ENCODE measurements at places on chromosomes 12 and 14. TPM values are rescaled to one million over a fixed set of nuclear protein-coding genes. Genes with fewer than 3 reads are reported as not detected.
A peak's percentile ranks its signal among the peaks of the same experiment; 100 is the strongest.

DNA sequence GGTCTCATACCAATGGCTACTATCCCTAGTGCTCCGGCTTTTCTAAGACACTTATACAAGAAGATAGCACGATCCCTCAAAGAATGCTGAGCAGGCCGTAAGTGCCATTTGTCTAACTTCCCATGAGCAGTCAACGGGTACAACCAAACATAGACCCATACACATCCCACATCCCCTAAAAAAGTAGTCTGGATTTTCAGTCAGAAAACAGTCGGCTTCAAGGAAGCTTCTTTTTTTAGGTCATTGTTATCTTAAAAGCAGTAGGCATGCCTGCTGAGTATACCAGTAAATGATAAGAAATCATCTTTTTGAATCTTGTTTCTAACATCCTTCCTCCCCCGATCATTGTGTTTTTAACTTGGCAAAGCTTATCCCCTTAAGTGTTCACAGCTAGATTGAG, 19.8 kb downstream of the OSBPL8 start:
- H3K27me3 ChIP-seq = no peaks in the 10 kb centered on the region
- H3K36me3 ChIP-seq = no peaks in the 10 kb centered on the region
- H3K27ac ChIP-seq = peak overlapping the region; percentile 84
- no peak overlapping the region for H3K4me3 ChIP-seq
- no peak for DNase-seq
- H3K4me1 ChIP-seq = peaks cover 12% of the 10 kb centered on the region

The RPL10L gene
- not detected for total RNA-seq

DNA sequence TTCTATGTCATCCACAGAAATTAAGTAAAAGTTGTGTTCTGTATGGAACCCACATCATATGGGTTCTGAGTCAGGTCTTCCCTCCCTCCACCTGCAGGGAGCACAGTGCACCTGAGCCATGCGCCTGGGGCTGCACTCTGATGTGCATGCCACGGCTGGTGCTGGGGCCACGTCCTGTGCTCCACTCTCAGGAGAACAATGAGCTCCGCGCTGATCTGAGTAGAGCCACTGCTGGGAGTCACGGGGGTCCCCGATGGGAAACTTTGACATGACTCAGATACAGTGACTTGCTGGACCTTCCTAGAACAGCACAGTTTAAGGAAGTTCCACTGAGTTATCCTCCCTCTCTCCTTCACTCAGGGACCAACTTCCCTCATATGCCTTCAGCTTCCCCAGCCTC, 683.4 kb downstream of the TMEM121 start:
- H3K27ac ChIP-seq = no peak overlapping the region
- H3K4me1 ChIP-seq = no peaks in the 10 kb centered on the region
- H3K36me3 ChIP-seq = peaks cover 6% of the 10 kb centered on the region
- no peak for DNase-seq
- H3K4me3 ChIP-seq = no peak overlapping the region
- H3K27me3 ChIP-seq = peaks cover 4% of the 10 kb centered on the region

The EIF4B gene
- total RNA-seq = 629 TPM

- H3K27ac ChIP-seq = no peak overlapping the region
- no peak overlapping the region for H3K4me3 ChIP-seq
- no peak for DNase-seq
These were observed 226.7 kb downstream of the VRK1 start for GRCh38 chr14:97023871-97024270.

GRCh38 chr12:109191621-109192250, 75.3 kb downstream of the ACACB start:
- H3K27me3 ChIP-seq = peaks cover 2% of the 10 kb centered on the region
- DNase-seq = no peak
- no peak overlapping the region for H3K27ac ChIP-seq
- no peaks in the 10 kb centered on the region for H3K36me3 ChIP-seq
- no peaks in the 10 kb centered on the region for H3K4me1 ChIP-seq

GRCh38 chr14:92143309-92143708, 21.5 kb downstream of the CPSF2 start:
- no peak for DNase-seq
- H3K4me1 ChIP-seq = no peaks in the 10 kb centered on the region
- no peaks in the 10 kb centered on the region for H3K27me3 ChIP-seq
- H3K36me3 ChIP-seq = peaks cover 22% of the 10 kb centered on the region
- H3K4me3 ChIP-seq = no peak overlapping the region

The ERP27 gene
- 0.46 TPM for total RNA-seq

DNA sequence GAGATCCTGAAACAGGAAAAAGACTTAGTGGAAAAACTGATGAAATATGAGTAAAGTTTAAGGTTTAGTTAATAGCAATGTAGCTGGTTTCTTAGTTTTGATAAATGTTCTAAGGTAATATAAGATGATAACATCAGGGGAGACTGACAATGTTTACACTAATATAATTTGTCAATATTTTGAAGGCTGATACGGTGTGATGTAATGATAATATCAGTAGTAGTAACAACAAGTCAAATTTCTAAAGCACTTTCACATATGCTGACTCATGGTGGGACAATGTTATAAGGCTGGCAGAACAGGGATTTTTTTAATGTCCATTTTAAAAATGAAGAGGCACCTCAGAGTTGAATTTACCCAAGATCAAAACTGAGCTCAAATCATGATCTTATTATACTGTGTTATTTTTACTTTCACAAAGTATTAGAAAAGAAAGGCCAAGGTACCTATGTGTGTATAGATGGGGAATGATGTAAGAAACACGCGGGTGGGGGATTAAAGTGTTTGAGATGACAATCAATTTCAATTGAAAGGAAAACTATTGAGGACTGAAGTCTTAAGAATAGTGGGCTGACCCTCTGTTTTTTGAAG, 2.4 kb upstream of the FLRT2 start:
- H3K27ac ChIP-seq = no peak overlapping the region
- no peak for DNase-seq

The CLEC2D gene
- 18.9 TPM for total RNA-seq

- H3K4me3 ChIP-seq = no peak overlapping the region
- H3K27ac ChIP-seq = no peak overlapping the region
- no peaks in the 10 kb centered on the region for H3K36me3 ChIP-seq
- no peaks in the 10 kb centered on the region for H3K27me3 ChIP-seq
- no peak for DNase-seq
These were observed 30.3 kb downstream of the PDE3A start for GRCh38 chr12:20398686-20399085.

The IGF1 gene
- total RNA-seq = 3.4 TPM

The GNPNAT1 gene
- total RNA-seq = 12.0 TPM

DNA sequence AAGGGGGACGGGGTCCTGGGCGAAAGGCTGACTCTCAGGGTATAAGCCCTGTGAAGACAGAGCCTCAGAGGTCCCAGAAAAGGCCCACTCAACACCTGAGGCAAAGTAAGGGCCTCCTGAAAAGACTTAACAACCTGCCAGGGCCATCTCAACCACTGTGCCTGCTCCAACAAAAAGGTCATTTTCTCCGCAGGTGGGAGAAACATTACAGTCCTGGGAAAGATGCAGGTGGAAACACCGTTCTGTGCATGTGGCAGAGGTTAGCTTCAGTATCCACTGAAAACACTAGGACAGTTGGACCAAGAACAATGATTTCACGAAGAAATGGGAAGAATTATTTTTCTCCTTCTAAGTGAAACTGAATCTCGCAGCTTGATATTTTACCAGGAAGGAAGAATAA, 50.9 kb downstream of the CCDC88C start:
- peaks cover 38% of the 10 kb centered on the region for H3K4me1 ChIP-seq
- H3K36me3 ChIP-seq = no peaks in the 10 kb centered on the region
- peak overlapping the region; percentile 42 for H3K27ac ChIP-seq
- H3K4me3 ChIP-seq = no peak overlapping the region
- H3K27me3 ChIP-seq = peaks cover 4% of the 10 kb centered on the region
- DNase-seq = no peak

GRCh38 chr12:113762155-113762881, 203.8 kb downstream of the RBM19 start:
- H3K27ac ChIP-seq = no peak overlapping the region
- peaks cover 6% of the 10 kb centered on the region for H3K27me3 ChIP-seq
- H3K4me3 ChIP-seq = no peak overlapping the region
- no peaks in the 10 kb centered on the region for H3K36me3 ChIP-seq
- DNase-seq = no peak
- H3K4me1 ChIP-seq = no peaks in the 10 kb centered on the region

DNA sequence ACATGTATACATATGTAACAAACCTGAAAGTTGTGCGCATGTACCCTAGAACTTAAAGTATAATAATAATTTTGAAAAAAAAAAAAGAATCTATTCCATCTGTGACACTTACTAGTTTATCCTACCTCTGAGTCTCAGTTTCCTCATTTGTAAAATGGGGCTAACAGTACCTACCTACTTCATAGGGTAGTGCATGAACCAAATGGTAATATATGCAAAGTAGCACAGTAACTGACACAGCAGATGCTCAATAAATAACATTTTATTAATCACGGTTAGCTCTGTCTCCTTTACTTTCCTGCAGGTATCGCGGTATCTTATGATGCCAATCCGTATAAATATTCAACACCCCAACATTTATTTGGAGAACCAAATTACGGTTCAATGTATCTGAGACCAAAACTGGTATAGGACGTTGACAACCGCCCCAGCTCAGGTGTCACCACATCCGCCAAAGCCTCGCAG, 703 bp downstream of the TMED10 start:
- H3K36me3 ChIP-seq = peaks cover 3% of the 10 kb centered on the region
- H3K27ac ChIP-seq = peak overlapping the region; percentile 100
- peak overlapping the region; percentile 99 for H3K4me3 ChIP-seq

DNA sequence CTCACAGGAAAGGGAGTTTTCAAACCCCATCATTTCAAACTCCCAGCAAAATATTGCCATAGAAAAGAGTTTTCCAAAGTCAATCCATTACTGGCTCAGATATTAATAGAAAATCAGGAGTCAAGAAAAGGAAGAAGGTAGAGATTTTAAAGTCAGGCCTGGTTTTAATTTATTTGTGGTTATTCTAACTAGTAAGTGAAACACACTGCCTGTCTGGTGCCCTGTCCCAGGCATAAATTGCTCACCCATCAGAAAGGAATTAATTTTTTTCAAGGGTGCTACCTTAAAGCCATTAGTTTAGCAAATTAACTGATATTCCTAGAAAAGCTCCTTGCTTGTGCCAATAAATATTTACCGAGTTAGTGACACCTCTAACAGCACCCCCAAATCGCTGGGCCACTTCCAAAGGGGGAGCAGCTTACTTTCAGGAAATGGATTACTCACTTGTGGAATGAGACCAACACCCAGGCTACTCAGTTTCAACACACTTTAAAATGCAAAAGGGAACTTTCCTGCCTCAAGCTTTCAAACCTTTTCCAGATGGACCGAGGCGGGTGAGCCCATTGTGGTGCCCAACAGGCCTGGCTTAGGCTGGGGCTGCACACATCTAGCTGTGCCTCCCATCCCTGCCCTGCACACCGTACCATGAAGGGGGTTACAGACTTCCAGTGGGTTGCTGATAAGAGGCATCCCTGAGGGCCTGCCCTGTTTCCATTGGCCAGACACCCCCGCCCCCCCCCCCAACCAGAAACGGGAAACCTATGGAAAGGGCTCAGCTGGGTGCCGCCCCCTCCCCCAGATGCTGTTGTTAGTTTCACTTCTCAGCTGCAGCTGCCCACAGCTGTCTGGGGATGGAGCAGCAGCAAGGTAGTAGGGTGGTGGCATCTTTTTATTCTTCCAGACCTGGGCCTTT, 117.2 kb downstream of the SAMD4A start:
- H3K4me3 ChIP-seq = no peak overlapping the region
- peaks cover 10% of the 10 kb centered on the region for H3K4me1 ChIP-seq
- H3K27me3 ChIP-seq = peaks cover 2% of the 10 kb centered on the region

DNA sequence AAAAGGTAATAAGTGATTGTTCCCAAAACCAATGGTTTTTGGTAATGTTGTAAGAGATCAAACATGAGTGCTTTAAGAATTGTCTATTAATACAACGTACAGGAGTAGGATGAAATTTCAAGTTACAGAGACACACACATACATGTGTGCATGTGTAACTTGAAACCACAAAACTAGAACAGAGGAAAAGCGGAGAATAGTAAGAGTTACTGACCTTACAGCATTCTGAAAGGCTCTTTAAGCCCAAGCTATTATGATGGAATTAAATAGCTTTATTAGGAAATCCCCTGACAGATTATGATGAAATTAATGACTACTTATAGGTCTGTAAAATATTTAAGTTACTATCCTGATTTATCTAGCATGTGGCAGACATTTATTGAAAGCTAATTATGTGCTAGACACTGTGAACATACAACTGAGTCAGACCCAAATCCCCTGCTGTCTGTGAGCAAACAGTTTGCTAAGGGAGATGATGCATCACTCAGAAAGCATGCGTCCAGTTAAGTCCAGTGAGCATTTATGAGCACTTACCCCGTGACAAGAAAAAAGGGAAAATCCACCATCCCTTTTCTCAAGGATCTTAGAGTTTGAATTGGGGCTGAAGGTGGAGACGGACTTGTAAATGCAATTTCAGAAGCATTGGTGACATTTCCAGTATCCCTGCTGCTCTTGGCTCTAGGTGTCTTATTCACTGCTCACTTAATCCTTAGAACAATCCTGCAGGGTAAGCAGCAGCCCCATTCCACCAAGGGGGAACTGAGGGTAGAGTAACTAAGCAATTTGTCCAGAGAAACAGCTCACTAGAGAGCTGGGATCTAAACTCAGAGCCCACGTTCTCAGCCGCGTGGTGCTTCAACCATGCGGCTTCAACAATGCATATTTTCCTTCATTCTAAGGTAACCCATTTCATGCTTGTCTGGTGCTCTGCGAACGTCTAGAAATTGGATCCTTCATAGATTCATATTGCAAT, 117.4 kb downstream of the EML1 start:
- H3K4me3 ChIP-seq = no peak overlapping the region
- no peak for DNase-seq
- H3K36me3 ChIP-seq = no peaks in the 10 kb centered on the region
- H3K27ac ChIP-seq = no peak overlapping the region
- H3K27me3 ChIP-seq = peaks cover 2% of the 10 kb centered on the region

GRCh38 chr12:52827499-52828090, 6.5 kb downstream of the KRT79 start:
- no peaks in the 10 kb centered on the region for H3K4me1 ChIP-seq
- peaks cover 2% of the 10 kb centered on the region for H3K27me3 ChIP-seq
- DNase-seq = no peak

DNA sequence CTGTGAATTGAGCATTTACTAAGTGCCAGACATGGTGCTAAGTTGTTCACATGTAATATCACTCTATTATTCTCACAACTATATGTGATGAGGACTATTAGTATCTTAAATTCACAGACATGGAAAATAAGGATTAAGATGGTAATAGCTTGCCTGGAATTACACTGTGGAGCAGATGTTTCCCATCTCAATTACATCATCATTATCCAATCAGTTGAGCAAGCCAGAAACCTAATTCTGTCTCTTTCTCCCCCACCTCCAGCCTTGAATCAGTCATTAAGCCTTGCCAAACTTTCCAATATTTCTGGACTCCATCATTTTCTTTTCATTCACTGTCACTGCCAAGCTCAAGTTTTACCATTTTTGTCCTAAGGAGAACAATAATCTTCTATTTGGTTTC, 287.8 kb upstream of the KITLG start:
- H3K27me3 ChIP-seq = no peaks in the 10 kb centered on the region
- H3K27ac ChIP-seq = no peak overlapping the region
- H3K4me1 ChIP-seq = peaks cover 3% of the 10 kb centered on the region
- no peak overlapping the region for H3K4me3 ChIP-seq
- H3K36me3 ChIP-seq = no peaks in the 10 kb centered on the region

The TOMM20L gene
- not detected for total RNA-seq

The TEAD4 gene
- 120 TPM for total RNA-seq

GRCh38 chr12:123741937-123742572, 20.0 kb upstream of the DNAH10 start:
- no peak for DNase-seq
- peaks cover 41% of the 10 kb centered on the region for H3K36me3 ChIP-seq
- H3K27ac ChIP-seq = no peak overlapping the region
- peaks cover 3% of the 10 kb centered on the region for H3K27me3 ChIP-seq
- H3K4me3 ChIP-seq = peak overlapping the region; percentile 35
- H3K4me1 ChIP-seq = no peaks in the 10 kb centered on the region

- H3K36me3 ChIP-seq = no peaks in the 10 kb centered on the region
- H3K27me3 ChIP-seq = peaks cover 2% of the 10 kb centered on the region
- no peak overlapping the region for H3K4me3 ChIP-seq
- H3K27ac ChIP-seq = peak overlapping the region; percentile 84
- peaks cover 10% of the 10 kb centered on the region for H3K4me1 ChIP-seq
These were observed 18.2 kb downstream of the ANG start for GRCh38 chr14:20706657-20707355.

The NID2 gene
- 80.8 TPM for total RNA-seq

All from endothelial cell (in vitro differentiated cells).